Tibial nerve (tissue), 4 donors: ENCODE measurements at places on chromosomes 5 and 9.

DNA sequence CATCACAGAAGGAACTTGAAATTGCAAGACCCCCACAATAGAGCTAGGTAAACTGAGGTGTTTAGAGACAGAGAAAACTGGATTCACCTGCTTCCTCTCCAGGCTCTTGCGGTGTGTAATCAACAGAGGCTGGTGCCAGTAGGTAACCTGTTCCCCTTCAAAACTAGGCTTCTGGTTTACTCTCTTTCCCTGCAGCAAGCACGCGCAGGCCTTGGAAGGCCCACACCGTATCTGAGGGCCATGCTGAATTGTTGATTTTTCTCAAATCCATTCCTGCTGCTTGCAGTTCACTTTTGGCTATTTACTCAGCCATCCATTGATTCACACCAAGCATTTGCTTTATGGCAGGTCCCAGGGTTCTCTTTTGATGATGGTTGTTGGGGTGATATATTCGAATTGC lies 667 bp upstream of the FRRS1L start:
- no peak for DNase-seq

DNA sequence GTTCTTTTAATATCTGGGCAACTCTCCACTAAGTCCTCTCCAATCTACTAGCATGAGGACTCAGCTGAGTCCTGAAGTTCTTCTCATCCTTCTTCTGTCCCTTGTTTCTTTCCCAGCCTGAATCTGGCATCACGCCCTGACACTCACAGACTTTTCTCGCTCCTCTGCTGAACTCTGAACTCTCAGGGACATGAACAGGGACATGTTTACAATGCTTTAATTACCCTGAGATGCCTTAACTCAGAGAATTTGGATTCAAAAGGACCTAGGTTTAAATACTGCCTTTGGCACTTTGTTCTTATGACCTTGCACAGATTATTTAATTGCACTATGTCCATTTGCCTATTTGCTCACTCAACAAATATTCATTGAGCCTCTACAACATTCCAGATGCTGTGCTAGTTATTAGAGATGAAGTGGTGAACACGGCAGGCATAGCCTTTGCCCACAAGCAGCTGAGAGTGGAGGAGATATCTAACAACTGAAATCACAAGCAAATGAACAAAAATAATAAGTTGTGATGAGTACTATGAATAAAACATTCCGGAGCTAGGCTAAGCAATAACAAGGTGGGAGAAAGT lies 106.0 kb downstream of the ADRB2 start:
- DNase-seq, result no peak

GRCh38 chr5:150491876-150492275 lies 16.1 kb upstream of the NDST1 start:
- no peak for DNase-seq

GRCh38 chr9:4309806-4310205 lies 9.9 kb upstream of the GLIS3 start:
- no peak for DNase-seq

- DNase-seq, result no peak
These were observed 326.3 kb downstream of the OSTF1 start for GRCh38 chr9:75414371-75415160.

DNA sequence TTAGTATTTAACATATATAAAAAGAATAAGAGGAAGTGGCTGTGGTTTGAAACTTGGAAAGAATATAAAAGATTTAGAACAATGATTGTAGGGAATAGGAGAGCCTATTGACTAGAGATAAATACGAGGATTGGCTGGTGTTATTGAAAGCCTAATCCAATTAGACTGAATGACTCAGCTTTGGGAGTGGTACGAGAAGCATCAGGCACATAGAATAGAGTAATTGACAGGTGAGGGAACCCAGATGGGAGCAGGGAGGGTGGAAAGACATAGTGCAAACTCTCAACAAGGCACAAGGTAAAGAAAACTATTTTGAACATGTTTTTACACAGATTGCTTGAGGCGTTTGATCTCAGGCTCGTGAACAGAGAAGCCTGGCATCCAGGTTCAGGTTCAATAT lies 338.9 kb upstream of the KLF9 start:
- DNase-seq, result no peak

DNA sequence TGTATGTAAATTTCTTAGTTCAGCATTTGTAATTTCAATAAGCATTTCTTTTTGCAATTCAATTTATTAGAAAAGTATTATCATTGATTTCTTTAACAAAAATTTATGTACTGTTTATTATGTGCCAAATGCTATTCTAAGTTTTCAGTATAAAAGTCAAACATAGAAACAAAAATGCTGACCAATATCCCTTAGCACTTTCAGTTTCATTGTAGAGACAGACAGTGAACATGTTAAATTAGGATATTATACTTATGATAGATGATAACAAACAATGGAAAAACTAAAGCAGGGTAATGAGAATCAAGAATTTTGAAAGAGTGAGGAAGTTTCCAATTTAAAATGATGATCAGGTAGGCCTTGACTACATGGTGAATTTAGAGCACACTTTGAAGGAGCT lies 1106.0 kb downstream of the TAF11L14 start:
- DNase-seq, result no peak
